ENCODE measurements at places on chromosomes 12 and 14.
A peak's percentile ranks its signal among the peaks of the same experiment; 100 is the strongest.

DNA sequence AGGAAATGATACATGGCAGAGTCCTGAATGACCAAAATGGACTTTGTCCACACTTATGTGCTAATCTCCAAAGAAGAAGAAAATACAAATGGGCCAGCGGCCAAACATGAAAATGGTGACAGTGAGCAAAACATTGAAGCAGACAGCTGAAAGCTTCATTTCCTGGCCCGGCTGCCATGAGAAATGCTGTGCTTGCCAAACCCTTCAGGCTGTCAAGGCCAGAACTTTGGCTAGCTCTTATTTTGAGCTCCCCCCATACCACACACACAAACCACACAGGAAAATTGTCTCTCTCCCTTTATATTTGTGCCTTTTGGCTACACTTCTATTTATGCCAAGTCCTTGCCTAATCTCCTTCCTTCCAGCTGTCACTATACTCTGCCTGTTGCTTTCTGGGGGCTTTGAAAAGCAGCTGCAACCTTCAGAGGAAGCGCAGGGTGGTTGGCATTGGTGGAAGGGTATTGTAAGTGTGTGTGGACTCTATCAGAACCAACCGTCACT, 323.8 kb downstream of the RAD51B start:
- DNase-seq = peak; percentile 92

GRCh38 chr14:29821661-29822429, 105.8 kb downstream of the PRKD1 start:
- DNase-seq = no peak

DNA sequence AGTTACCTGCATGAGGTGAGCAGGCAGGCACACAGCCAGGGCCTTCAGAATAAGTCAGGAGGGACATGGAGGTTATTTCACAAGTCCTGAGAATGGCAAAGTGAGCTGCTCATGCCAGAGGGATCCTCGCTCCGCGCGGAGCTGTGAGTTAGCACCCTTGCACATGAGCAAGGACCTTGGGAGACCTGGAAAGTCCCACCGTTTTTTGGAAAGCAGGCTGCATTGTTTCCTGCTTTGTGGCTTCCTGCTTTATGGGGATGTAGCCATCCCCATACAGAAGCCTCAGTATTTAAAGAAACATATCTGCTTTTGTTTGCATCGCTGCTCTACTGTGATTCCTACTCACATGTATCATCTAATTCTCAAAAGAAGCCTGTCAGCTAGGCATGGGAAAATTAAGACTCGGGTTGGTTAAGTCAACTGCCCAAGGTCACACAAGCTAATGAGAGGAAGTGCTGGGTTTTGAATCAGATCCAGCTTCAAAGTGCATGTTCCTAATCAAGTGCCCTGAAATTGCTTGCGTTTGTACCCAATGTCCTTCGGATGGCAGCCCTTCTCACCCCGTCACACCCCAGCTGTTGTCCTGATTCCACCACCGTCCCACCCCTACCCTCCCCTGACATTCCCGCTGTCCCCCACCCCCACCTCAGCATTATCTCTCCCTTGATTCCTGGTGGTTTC, 106.2 kb downstream of the CRACR2A start:
- peak; percentile 22 for DNase-seq

DNA sequence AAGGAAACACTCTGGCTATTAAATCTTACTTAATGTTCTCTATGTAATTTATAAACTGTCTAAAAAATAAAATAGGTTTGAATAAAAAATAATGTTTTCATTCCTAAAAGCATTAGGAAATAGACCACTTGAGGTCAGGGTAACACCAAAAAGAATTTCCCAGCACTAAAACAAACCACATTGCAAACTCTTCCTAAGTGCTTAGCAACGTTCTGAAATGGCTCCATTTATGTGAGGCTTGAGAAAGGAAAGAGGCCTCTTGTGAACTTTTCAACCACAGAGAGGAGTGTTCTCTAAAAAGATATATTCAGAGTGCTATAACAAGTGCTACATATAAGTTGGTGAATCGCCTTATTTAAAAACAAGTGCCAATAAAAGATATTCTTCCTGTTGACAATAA, 42.7 kb downstream of the ALX1 start:
- DNase-seq = no peak

- peak; percentile 93 for DNase-seq
Measured at GRCh38 chr14:75277008-75277814, 1.4 kb upstream of the FOS start.

DNA sequence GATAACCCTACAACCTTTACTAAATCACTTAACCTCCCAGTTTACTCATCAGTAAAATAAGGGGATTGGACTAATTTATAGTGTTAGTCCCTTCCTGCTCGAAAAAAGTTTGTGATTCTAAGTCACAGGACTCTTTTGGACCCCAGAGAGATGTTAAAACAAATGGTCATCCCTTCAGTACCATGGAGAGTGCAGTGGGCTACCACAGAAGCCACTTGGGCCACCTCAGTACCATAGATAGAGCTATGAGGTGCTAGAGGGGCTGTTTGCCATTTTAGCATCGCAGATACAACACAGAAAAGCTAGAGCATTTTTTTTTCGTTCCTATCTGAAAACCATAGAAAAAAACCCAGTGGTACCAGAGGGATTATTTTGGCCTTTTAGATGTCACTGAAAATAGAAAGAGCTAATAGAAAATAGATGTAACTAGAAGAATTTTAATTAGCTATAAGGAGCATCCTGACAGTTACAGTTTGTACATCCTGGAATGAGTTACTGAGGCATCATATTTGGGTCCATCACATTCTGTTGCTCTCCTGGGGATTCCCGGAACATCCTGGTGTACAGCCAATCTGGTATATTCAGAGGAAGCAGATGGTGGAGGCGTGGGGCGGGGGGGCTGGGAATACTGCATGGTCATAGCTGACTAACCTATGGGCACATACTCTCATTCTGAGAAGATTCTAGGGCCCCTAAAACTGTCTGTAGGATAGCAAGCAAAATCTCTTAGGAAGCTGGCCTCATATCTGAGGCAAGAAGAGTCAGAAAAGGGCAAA, 2.8 kb downstream of the ZNF219 start:
- peak; percentile 61 for DNase-seq

GRCh38 chr12:97022536-97023230, 115.6 kb downstream of the NEDD1 start:
- no peak for DNase-seq

GRCh38 chr12:83059107-83059506, 372.4 kb downstream of the TMTC2 start:
- no peak for DNase-seq

DNA sequence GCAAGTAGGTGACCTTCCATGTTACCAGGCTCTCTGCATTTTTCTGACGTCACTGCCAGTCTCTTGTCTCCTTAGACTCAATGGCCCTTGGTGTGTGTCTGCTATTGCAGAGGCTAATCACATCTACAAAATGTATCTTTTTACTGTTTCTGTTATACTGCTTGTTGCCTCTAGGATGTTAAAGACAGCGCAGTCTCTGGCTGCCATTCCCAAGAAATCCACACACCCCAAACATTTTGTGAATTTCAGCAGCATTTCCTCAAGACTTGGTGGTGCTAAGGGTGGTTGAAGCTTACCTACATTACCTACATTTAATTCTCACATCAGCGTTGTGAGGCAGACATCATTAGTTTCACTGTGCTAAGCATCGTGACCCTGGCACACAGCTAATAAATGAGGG, 87.2 kb downstream of the C12orf75 start:
- DNase-seq = peak; percentile 53

- DNase-seq = no peak
Measured at GRCh38 chr12:83313827-83314226, 627.1 kb downstream of the TMTC2 start.

DNA sequence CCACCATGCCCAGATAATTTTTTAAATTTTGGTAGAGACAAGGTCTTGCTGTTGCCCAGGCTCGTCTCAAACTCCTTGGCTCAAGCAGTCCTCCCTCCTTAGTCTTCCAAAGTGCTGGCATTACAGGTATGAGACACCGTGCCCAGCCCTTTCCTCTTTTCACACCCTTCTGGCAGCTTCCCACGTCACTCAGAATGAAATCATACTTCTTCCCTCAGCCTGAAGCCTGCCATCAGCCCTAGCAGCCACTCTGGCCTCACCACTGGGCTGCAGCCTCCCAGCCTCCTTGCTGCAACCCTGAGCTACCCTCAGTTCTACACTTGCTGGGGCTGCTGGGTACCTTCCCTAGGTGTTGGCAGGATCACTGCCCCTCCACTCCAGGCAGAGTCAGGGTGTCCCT, 18.2 kb downstream of the ANKRD9 start:
- no peak for DNase-seq

DNA sequence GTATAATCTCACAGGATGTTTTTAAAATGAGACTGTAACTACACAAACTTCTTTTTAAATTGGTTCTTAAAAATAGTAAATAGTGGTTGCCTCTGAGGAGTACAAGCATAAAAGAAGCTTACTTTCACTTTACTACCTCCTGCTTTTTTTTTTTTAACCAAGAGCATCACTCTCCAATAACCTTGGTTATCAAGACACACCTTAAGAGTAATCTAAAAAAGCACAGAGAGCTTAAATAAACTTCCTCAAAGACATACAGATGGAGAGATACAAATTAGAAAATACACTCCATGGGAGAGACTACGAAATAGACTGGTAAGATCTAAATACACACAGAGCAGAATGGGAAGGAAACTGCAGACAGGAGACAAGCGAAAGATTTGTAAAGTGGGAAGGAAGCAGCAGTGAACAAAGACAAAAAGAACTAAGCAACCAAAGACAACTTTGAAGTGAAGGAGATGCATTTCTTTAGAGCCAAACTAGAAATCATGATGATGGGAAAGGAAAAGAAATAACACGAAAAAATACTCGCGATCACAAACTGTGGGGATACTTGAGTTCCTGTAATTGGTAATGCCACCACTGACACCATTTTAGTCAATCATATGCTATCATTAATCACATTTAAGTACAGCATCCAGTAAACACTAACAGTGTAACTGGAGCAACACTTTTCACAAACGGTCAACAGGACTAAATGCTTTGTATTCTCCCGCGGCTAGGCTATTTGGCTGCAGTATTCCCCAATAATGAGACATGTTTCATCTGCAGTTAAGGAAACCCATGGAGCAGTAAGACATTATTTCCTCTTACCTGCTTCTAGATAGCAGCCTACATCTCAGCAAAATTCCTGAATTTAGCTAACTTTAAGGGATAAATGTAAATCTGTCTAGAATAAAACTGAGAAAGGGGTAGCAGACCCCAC, 8.2 kb downstream of the SINHCAF start:
- no peak for DNase-seq

- no peak for DNase-seq
Measured at GRCh38 chr14:49851813-49852212, 775 bp downstream of the NEMF start.

DNA sequence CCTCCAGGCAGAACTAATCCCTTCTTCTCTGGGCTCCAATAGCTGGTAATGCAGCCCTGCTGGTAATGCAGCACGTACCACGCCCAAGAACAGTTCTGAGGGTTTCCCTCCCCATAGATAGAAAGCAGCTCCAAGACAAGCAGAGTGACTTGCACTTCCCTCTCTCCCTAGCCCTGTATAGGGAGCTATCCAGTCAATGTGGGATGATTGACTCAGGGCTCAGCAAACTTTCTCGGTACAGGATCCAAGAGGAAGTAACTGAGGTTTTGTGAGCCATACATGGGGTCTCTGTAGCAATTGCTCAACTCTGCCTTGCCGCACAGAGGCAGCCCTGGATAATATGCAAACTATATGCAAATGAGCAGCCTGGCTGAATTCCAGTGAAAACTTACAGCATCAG, 15.5 kb upstream of the FKBP4 start:
- no peak for DNase-seq

- no peak for DNase-seq
Measured at GRCh38 chr14:102941419-102942011, 19.1 kb downstream of the AMN start.

DNA sequence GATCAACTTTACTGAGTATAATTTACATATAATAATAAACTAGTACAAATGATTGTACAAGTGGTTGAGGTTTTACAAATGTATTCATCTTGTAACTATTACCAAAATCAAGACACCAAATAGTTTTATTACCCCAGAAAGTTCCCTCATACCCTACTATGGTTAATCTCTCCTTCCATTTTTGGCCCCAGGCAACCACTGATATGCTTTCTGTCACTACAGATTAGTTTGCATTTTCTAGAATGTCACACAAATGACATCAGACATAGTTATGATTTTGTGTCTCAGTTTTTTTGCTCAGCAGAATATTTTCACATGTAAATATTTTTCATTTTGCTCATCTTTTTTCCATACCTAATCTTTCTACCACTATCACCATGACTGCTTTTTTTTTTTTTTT, 49.1 kb downstream of the TMX1 start:
- peak; percentile 59 for DNase-seq

- no peak for DNase-seq
Measured at GRCh38 chr14:102938191-102938590, 15.7 kb downstream of the AMN start.

GRCh38 chr14:66254038-66254437, 232.1 kb upstream of the CCDC196 start:
- DNase-seq = no peak

- DNase-seq = no peak
Measured at GRCh38 chr14:73729556-73730265, 15.5 kb upstream of the PNMA1 start.

GRCh38 chr14:99356031-99356608, 84.1 kb upstream of the BCL11B start:
- DNase-seq = no peak

- no peak for DNase-seq
Measured at GRCh38 chr12:69189378-69189978, 49.9 kb upstream of the CPSF6 start.

- DNase-seq = no peak
Measured at GRCh38 chr12:87047691-87048090, 791.5 kb upstream of the MGAT4C start.

DNA sequence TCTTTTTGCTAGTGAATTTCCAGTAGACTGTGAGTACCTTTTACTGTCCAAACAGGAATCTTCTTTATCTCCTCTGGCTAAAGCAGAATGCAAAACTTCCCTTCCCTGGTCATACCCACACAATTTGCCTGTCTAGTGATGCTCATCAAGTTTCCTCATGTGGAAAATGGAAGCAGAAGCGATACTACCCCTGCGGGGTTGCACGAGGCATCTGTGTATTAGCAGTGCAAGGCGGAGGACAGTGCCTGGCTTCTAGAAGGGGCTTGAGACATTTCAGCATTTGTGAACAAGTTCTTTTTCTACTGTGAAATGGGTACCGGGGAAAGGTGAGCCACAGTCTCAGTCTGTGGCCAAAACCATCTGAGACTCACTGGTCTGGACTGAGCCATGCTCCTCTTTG, 340.9 kb downstream of the AACS start:
- DNase-seq = no peak

DNA sequence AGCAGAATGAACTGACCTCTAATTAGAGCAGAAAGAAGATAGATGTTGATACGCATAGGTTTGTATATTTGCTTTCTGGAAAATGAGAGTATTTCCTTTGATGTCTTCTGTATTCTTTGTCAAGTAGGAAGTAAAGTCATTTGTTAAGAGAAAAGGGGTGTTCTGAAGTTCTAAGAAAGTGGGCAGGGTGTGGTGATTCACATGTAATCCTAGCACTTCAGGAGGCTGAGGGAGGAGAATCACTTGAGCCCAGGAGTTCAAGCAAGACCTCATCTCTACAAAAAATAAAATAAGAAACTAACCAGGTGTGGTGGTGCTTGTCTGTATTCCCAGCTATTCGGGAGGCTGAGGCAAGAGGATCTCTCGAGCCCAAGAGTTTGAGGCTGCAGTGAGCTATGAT, 2.8 kb downstream of the RHNO1 start:
- no peak for DNase-seq

DNA sequence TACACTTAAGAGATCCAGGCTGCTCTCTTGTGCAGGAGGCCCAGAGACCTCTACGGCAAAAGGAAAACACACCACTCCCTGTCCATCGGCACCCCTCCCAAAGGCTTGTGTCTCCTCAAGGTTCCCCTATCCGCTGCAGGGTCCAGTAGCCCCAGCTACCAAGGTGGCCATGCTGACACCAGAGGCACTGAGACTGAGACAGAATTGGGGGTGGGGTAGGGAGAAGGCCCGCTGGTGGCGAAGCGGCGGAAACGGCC, 590 bp downstream of the DDIT3 start:
- DNase-seq = no peak
